GM04503 (cell line): ENCODE measurements at places on chromosomes 4 and X.

DNA sequence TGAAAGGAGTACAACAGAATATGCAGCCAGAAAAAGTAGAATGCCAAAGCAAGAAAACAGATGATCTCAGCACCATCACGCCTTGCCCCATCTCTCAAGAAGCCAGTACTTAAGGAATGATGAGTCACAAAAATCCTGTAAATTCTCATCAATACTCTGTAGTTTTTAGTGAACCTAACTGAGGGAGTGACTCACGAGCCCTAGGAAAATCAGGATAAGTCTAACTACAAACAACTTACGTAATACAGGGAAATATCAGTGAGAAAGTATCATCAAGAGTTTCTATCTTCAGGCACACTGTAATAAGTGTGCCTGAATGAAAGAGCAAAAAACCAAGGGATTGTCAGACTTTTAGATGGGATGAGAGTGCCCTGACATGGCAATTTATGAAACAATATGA is 644.4 kb downstream of the STPG2 start:
- no peak for DNase-seq

GRCh38 chr4:13266687-13267086 is 217.5 kb downstream of the RAB28 start:
- no peak for DNase-seq

GRCh38 chrX:31217084-31217483 is 145.2 kb upstream of the FTHL17 start:
- no peak for DNase-seq

- no peak for DNase-seq
These were observed 40.6 kb downstream of the TMEM164 start for GRCh38 chrX:110043506-110043905.

DNA sequence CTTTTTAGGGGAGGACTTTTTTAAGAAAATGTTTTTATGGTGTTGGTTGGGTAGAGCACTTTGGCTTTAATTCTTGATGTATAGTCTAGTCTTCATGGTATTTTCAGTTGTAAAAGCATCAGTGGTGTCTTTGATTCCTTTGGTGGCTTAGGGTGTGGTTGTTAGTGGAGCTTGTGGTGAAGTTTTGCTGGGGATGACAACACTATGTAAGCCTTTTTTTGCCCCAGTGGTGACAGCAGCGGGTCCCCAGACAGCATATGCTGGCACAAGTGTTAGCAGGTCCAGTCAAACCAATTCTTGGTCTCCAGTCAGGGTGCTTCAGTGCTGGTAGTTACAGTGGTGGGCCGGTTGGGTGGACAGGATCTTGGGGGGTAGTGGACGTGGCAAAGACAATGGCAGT is 52.0 kb downstream of the CHIC1 start:
- no peak for DNase-seq

GRCh38 chr4:84632092-84632491 is 49.2 kb downstream of the CDS1 start:
- DNase-seq: peak; percentile 3

GRCh38 chr4:14855719-14856061 is 146.6 kb upstream of the CPEB2 start:
- DNase-seq: no peak

DNA sequence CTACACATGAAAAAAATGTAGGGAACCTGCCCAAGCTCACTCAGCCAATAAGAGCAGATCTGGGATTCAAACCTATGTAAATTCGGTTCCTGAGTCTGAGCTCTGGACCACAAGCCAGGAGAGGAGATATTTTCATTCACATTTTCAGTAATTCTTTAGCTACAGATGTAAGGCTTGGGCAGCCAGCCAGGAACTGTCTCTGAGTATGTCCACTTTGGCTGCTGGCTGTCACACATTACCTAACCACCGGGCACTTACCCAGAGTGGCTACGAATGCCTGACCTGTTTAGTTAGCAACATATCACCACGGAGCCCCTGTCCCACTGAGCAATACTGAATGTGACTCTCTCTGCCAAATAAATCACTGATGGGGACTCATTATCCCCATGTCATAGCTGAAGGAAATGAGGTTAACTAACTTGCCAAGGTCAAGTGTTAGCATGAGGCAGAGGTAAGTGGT is 15.3 kb downstream of the USP46 start:
- DNase-seq: no peak

DNA sequence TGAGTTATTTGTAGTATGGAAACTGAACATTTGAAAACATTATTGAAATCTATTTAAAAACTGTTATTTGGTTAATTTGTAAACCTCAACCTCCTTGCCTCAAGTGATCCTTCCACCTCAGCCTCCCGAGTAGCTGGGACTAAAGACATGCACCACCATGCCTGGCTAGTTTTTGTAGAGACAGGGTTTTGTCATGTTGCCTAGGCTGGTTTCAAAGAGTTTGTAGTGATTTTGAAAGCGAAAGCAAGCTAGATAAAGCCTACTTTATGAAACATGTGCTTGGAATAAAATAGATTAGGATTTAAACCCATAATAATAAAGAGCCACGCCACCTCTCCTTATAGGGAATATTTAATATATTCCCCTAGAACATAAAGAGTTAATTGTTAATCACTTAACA is 23.5 kb downstream of the ARSJ start:
- no peak for DNase-seq

DNA sequence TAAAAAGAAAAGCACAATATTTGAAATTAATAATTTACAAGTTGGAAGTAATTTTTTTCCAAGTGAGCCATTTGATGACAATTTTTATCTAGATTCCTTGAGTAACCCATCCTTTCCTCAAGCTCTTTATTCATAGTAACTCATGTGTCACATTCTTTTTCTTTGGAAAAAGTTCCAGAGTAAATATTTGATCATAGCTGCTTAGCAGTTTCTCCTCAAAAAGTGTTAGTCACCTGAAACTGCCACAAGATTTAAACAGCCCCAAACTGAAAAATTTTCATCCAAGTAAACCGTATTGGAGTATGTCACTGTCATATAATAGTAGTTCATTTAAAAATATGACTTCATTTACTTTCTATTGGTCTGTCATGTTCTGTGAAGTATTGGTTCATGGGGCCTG is 94.6 kb upstream of the CASK start:
- no peak for DNase-seq

DNA sequence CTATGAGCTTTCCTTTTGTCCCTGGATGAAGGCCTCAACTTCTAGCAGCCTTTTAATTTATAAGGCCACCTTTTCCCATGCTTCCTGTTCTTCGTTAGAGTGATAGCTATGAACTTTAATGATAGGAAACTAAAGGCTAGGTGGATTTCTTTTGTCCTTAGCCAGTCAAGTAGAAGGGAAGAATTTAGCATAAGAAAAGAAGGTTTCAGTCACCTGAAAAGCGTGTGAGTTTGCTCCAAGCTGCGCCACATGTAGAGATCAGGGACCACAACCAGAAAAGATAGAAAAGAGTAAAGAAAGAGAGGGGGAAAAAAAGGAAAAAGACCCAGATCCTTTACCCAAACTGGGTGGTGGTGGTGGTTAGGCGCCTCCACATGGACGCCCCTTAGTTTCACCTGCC is 28.6 kb downstream of the LUZP4 start:
- DNase-seq: no peak

DNA sequence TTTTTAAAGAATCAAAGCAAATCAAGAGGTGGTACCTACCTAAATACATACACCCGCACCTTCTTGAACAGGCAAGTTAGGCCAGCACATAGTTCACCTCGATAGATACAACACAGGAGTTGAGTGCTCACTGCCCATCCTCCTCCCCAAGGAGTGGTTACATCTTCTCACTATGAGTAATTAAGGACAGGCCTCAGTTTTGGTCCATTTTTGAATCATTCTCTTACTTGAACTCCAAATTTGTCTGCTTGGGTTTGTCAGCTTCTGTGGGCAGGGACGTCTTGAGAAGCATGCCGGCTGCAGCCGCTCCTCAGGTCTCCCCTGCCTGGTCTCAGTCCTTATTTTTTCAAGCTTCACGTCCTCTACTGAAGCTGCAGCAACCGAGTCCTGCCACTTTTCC is 190.6 kb upstream of the RBPJ start:
- no peak for DNase-seq

DNA sequence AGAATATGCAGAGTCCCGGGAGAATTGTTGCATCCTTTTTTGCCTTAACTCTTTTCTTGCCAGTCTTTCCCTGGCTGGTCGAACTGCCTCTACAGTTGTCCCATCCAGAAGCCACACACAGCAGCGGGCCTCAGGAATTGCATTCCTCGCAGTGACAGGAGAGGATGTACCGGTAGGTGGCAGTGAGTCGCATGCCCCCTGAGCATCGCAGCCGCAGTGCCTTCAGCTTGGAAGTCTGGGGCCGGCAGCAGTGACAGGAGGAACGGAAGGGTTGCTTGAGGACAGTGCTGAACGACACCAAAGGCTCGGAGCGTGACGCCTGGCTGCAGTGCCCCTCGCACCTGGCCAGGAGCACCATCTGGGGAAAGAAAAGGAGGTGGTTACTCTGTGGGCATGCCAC is 23.5 kb downstream of the NDP start:
- no peak for DNase-seq

- no peak for DNase-seq
These were observed 52.9 kb downstream of the SUPT20HL2 start for GRCh38 chrX:24260842-24261550.

DNA sequence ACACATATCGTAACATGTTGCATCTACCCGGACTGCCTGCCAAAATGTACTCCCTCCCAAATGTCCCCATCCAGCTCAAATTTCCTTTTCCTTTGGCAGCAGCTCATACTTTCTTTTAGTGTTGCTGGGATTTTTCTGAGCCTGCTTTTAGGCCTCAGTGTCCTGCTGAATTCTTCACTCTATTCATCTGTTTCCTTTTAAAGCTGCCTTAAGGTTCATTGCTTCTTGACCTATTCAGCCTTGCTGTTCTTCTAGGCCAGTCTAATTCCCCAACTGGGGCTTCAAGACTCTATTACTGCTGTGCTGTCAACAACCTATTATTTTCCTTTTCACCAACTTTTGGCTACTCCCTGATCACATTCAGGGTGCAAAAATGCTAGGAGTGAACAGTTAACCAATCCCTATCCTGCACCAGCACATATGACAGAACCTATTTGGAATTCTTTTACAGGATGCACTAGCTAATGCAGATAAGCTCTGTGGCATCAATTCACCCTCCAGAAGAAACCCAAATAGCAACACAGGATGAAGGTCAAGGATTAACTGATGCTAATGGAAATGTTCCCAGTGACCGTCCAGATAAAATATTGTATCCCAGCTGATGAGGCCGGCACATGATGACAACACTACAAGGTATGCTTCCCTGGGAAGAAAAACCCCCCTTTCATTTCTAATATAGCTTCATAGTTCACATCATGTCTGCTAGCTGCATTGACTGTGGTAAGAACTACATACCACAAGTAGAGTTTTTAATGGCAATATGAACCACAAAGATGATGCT is 114.7 kb upstream of the TTC29 start:
- DNase-seq: peak; percentile 88

- DNase-seq: no peak
These were observed 43.7 kb downstream of the STAG2 start for GRCh38 chrX:124005228-124005627.

- no peak for DNase-seq
These were observed 1141.1 kb downstream of the STIM2 start for GRCh38 chr4:28001698-28002097.

DNA sequence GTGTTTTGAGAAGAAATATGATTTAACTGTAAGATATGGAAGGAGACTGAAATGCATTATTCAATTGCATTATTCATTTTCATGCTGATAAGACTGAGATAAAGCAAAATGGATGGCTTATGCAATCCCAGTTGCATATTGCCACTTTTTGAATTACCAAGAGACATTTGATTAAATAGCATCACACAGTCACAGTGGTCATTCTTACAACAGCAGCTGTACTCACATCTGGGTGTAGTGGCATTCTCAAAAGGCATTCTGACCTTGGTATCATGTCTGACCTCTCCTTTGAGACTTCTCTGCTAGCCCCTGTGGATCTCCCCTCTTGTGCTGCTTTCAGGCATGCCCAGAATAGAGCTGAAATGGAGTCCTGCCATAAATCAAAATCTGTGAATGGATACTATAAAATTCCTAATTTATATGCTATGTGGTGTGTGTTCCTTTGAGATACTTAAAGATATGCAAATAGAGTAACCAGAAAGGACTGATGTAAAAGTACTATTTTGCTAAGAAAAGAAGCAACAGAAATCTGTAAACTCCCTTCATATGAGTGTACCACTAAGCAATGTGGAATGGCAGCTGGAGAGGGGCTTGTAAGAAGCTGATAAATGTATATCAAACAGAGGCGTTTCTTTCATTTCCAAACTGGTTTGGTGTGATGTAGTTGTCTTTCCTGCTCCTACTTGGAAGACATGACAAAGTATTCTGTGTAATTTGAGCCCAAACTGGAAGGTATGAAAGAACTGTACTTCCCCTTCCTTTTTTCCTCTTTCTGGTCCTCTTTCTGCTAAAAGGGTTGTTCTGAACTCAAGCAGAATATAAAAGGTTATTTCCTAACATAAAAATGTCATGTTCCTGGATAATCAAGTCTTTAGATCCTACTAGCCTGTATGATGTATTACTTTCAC is 25.4 kb upstream of the METAP1 start:
- no peak for DNase-seq

GRCh38 chrX:107755721-107756120 is 19.9 kb downstream of the TSC22D3 start:
- DNase-seq: no peak

DNA sequence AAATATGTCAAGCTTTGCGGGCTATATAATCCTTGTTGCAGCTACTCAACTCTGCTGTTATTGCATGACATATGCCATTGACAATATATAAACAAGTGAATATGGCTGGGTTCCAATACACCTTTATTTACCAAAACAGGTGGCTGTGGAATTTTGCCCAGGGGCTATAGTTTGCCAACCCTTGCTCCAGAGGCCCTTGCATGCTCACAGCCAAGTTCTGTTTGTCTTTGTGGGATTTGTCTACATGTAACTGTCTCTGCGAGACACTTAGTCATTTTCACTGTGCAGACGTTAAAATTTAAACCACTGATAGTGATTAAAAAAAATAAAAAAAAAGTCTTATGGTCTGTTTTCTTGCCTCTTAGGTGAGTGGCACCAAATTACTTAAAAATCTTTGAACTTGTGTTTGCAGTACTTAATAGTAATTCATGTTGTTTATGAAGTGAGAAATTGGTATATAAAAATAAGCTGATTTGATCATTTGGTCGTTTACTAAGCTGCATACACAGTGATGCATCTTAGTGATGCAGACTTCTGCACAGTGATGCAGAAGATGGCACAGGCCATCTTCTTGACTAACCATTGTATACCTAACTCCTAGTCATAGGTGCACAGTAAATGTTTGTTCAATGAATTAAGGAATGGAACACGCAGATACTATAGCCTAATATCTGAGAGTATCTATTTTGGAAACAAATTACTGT is 170.9 kb downstream of the FRMPD4 start:
- DNase-seq: no peak

- DNase-seq: no peak
These were observed 2.0 kb downstream of the BCOR start for GRCh38 chrX:40095583-40096394.
